AG09319 (cell line): ENCODE measurements at places on chromosomes 7 and 10.

DNA sequence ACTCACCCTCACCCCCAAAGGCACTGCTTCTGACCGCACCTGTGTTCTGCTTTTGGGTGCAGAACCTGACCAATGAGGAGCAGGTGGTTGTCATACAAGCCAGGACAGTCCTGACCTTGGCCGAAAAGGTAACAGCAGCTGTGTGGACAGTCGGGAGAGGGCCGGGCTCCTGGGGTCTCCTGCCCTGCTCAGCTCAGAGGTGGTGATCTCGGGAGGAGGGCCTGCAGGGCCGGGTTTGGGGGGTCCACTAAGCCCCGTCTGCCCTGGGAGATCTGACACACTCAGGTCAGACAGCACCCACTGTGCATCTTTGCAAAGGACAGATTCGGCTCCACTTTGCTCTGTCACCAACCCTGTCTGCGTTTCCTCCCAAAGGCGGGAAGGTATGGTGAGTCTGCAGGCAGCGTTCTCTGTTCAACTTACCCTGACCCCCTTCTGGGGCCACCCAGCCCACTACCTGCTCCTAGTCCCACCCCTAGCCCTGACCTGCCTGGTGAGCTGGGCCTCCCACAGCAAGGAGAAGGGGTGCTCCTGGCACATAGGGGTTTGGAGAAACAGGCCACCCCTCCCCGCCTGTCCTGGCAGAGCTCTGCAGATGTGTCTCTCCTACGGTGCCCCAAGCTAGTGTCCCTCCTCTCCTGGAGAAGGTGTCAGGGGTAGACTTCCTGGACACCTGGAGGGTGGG lies 33.7 kb upstream of the DPYSL4 start:
- no peak for DNase-seq

- DNase-seq: no peak
Measured at GRCh38 chr7:155260498-155260872, 37.2 kb upstream of the INSIG1 start.

GRCh38 chr7:156063241-156063810 lies 251.1 kb upstream of the SHH start:
- no peak for DNase-seq

DNA sequence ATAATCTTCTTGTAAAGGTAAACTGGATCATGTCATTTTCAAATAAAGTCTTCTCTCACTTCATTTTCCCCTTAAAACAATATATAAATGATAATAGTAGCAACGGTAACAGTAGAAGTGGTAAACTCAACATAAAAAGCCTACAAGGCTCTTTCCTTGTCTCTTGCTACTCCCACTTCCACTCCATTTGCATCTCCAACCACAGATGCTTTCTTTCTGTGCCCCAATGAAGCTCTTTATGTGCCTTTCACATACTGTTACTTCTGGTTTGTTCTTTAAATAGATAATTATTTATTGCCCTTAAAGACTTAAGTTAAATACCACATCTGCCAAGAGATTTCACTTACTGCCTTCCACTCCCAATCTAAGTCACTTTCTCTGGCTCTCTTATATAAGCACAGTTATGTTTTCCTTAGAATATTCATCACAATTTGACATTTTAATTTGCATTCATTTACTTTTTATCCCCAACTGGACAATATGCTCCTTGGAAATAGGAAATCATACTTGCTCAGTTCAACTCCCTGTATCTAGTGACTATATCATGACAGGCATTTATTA lies 149.9 kb downstream of the CRPPA start:
- DNase-seq: no peak

DNA sequence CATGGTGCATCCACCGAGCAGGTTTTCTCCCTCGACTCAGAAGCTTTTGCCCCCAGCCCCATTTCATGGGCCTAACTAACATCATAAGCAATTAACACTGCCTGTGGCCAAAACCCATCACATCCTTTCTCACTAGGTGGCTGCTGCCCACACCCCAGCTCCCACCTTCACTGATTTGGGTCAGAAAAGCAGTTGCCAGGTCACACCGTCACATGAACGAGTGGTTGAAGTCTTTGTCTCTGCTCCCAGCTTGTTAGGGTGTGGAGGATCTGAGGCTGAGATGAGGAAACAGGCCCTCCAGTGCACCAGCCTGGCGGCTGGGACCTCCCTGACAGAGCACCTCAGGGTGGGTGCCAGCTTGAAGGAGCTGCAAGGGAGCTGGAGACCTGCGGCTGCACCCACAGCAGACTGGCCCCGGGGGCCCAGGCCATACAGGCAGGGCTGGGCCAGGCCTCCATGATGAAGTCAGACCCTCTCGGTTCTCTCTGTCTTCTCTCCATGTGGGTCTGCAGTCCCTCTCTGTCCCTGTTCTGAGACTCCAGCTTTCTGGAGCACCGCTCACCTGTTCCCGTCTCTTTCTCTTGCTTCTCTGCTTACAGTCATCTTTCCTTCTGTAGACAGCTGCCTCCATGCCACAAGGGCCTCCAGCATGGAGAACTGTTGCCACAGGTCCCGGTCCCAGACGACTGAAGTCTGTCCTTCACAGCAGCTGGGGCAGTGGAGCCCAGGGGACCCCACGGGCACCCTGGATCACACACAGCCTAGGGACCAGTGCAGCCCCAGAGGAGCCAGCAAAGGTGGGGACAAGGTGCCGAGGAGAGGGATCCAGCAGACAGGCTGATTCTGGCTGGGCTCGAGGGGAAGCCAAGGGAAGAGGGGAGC lies 13.8 kb upstream of the INPP5A start:
- no peak for DNase-seq

GRCh38 chr10:131997366-131998049 lies 15.8 kb upstream of the BNIP3 start:
- peak; percentile 74 for DNase-seq

- DNase-seq: no peak
Measured at GRCh38 chr7:130127821-130128317, 57.5 kb downstream of the KLHDC10 start.

DNA sequence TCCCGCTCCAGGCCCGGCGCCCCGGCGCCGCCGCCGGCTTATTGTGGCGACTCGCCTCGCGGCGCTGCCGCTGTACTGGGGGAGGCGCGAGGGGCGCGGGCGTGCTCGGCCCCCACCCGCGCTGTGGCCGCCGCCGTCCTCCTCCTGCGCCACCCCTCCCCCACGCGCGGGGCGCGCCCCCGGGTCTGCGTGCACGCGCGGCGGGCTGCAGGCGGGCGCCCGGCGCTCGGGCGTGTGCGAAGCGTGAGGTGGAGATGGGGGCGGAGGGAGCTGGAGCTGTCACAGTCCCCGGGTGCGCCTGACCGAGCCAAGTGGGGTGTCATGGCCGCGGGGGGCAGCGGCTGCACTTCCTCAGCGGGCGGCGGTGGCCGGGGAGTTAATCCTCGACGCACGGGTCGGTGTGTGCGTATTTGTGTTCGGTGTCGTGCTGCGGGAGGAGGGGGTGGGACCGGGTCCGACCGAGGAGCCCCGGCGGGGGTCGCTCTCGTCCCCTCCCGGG lies 672 bp downstream of the LCOR start:
- DNase-seq: no peak

DNA sequence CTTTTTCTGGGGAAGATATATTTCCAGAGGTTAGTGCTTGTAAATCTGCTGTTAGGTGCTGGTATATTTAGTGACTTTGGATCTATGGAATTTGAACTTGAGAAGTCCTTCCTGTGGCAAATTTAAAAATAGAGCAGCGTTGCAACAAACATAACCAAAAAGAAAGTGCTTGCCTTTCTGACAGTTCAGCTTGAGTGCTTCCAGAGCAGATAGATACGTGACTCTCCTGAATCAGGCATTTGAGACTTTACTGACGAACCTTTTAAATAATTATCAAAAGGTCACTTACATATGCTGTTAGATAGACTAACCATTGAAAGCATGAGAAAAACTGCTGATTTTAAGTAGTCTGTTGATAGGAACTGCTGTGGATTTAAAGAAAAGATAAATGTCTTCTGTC lies 387.5 kb upstream of the LRRTM3 start:
- no peak for DNase-seq

DNA sequence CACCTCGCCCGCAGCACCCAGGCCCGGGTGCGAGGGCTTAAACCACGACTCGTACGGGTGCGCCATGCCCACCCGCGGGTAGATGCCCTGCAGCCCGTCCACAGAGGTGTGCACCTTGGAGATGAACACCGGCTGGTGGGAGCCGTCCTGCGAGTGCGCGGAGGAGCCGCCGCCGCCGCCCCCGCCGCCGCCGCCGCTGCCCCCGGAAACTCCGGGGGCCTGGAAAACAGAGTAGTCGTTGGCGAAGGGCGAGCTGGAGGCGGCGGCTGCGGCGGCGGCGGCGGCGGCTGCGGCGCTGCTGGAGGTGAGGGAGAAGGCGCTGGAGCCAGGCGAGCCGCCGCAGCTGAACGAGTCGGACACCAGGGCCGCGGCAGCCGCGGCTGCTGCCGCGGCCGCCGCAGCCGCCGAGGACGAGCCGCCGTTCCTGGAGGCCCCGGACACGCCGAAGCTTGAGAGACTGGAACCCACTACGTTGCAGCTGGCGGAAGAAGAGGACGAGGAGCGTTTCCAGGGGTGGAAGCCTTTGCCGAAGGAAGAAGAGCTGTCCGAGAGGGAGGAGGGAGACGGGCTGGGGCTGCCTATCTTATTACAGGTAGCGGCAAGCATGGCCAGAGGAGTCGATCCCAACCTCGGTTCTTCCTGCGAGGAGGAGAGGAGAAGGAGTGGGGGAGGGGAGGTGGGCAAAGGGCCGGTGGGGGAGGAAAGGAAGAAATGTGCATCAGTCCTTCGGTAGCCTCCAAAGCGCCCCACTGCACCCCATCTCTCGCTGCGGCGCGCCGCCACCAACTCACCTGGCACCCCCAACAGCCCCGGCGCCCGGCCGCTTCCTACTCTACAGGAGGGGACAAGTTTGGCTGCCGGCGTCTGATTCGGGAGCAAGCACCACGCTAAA lies 1.3 kb downstream of the SP8 start:
- DNase-seq: no peak

GRCh38 chr7:103106005-103106702 lies 31.2 kb downstream of the ARMC10 start:
- no peak for DNase-seq

GRCh38 chr10:10532236-10532635 lies 485.4 kb upstream of the CELF2 start:
- no peak for DNase-seq

DNA sequence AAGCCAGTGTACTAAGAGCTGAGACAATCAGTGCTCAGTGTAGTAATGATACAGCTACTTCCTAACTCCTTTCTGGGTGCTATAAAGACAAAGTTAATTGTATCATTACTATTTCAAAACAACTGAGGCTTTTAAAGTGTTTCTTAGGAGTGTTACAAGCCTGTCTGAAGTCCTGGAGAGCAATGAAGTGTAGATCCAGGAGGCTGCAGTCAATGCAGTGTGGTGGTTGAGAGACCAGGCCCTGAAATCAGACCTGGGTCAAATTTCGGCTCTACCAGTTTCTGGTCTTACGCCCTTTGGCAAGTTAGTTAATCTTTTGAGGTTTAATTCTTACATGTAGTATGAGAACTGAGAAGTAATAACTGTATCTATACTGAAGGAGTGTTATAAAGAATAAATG lies 387.0 kb downstream of the SDK1 start:
- DNase-seq: no peak

DNA sequence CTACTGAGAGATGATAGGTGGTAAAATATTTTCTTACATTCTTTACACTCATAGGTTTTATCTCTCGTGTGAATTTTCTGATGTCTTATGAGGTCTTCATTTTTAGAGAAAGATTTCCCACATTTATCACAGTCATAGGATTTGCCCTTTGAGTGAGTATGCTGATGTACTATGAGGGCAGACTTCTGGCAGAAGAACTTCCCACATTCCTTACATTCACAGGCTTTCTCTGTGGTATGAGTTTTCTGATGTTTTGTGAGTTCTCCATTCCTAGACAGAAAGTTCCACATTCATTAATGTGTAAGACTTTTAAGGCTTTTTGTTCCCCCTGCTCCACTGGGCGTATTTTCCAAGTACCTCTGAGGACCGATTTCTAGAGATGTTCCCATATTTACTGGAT lies 23.5 kb downstream of the ZNF25 start:
- no peak for DNase-seq

- DNase-seq: no peak
Measured at GRCh38 chr7:75727881-75728593, 10.7 kb downstream of the HIP1 start.

- DNase-seq: no peak
Measured at GRCh38 chr10:7649673-7650300, 17.0 kb downstream of the ITIH5 start.

- no peak for DNase-seq
Measured at GRCh38 chr7:75669579-75669978, 69.2 kb downstream of the HIP1 start.

DNA sequence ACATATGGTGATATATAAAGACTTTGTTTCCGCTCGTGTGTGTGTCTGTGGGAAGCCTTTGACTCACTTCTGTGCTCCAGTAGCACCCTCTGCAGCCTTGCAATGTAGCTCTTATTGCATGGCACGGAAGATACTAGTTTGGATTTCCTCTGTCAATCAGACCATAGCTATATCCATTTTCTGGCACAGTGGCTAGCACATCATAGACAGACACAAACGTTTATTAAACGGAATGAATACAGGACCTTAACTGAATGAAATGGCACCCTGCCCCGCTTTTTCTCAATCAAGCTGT lies 124.0 kb upstream of the PTPN20 start:
- no peak for DNase-seq

DNA sequence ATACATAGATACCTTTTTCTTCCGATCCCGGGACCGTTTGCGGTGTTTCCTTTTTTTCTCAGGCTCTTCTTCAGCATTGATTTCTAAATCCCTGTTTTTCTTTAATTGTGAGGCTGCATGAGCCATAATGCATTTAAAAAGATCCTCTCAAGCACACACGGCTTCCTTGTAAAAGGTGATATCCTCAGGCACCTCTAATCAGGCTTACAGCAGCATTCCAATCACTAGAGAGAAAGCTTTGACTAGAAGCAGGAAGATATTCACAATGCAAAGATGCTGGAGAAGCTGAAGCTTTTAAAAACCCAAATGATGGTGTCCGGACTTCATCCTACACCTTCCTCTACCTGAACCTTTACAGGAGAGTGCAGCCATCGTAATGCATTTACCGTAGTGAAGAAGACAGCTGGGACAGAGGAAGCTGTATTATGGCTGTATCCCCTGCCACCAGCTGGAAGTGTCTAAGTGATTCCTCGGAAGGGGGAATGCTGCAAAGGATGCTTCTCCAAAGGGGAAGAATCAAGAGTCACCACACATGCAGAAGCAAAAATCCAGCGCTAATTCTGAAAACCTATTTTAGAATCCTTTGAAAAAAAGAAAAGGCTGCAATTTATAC lies at the start of gene ANK3:
Gene ANK3, minus strand, starts transcription at position 463 of the 613 bp plus-strand sequence. Its CDS starts 337 bp downstream, at position 126.
- no peak for DNase-seq

DNA sequence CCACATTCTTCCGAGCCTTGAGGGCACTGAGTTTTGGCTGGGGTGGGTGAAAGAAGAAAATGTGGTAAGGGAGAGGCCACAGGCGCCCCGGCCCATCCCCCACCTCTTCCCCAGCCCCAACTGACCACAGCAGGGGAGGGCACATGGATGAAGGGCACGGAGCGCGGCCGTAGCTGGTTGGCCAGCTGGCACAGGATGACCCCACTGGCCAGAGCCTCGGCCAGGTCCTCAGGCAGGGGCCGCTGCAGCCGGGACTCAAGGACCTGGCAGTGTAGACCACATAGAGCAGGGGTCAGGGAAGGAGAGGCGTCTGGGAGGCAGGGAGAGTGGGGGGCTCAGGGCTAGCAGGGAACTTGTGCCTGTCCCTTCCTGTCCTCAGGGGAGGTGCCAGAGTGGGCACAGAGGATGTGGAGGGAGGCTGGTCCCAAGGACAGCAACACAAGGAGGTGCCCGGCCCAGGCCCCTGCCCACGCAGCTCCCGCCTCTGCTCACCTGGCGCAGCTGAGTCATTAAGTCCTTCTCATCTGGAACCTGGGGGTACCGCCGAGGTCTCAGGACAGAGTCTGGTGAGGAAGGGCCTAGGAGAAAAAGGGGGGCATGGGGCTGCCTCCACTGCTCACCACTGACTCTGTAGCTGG lies 2.2 kb upstream of the SAP25 start:
- DNase-seq: no peak
